ENCODE measurements at places on chromosomes 16 and 17. TPM values are rescaled to one million over a fixed set of nuclear protein-coding genes. Genes with fewer than 3 reads are reported as not detected.

GRCh38 chr17:51848451-51848850 is 310.1 kb downstream of the CA10 start:
- no peak for DNase-seq

The KREMEN2 gene
- 0.28 TPM for total RNA-seq

The SDR42E2 gene
- not detected for total RNA-seq

- no peak for DNase-seq
Measured at GRCh38 chr17:54530398-54530797, 370.3 kb upstream of the TOM1L1 start.

- DNase-seq = no peak
Measured at GRCh38 chr16:64165368-64165767, 956.5 kb downstream of the CDH11 start.

The NOL3 gene
- total RNA-seq = 31.0 TPM

DNA sequence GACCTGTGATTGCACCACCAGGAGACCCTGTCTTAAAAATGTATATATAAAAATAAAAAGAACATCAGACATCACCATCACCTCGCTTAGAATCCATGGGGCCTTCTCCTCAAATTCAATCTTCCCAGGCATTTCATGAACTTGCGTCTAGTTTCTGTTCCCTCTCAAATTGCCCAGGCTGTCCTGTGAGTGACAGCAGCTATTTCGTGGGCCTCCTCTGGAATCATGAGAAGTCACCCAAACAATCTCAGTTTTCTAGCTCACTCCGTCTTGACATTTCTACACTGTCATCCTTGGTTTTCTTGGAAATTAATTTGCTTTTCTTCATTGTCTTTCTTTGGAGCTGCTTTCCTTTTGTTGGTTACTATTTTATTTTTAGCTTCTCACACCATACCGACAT is 7.3 kb downstream of the SLC52A1 start:
- no peak for DNase-seq

DNA sequence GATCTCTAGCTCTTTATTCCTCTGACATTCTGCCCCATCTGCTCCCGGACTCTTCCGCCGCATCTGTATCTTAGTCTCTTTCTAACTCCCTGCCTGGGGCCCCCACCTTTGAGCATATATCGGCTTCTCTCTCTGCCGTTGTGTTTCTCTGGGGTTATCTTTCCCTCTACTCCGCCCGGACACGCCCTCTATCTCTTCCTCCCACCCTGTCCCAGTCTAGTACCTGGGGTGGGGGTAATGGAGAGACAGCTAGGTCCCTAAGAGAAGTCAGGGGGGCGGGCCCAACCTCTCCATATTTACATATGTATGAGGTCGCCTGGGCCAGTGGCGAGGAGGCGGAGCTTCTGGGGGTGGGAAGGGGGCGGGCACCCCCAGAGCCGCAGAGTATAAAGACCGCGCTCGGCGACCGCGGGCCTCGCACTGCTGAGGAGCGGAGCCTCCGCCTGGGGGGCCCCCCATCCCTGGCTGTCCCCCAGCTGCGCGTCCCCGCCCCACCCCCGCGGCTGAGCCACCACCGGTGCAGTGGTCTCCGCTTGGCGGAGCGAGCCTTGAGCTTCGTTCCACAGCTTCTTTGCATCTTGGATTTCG is at the start of gene ATP1B2:
TSS of gene ATP1B2 (plus strand) at position 418 of the 588 bp plus-strand sequence. CDS start 593 bp downstream, outside the sequence.
- DNase-seq = peak; percentile 92

The RAPGEFL1 gene
- total RNA-seq = 11.9 TPM

GRCh38 chr16:80720804-80721371 is 83.5 kb downstream of the CDYL2 start:
- no peak for DNase-seq

DNA sequence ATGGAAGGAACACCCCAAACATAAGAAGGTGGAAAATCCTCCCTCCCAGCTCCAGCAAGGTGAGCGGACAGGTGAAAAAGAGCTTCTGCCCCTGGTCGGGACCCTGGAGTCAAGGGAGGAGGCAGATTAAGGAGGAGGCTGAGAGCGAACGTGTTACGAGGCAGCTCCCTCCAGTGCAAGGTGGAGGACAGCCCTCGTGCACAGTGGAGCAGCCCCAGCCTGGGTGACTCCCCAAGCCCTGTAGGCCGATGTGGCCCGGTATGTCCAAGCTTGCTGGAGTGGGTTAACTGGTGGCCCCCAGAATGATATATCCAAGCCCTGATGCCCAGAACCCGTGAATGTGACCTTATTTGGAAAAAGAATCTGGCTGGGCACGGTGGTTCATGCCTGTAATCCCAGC is 15.5 kb upstream of the CRISPLD2 start:
- DNase-seq = no peak

DNA sequence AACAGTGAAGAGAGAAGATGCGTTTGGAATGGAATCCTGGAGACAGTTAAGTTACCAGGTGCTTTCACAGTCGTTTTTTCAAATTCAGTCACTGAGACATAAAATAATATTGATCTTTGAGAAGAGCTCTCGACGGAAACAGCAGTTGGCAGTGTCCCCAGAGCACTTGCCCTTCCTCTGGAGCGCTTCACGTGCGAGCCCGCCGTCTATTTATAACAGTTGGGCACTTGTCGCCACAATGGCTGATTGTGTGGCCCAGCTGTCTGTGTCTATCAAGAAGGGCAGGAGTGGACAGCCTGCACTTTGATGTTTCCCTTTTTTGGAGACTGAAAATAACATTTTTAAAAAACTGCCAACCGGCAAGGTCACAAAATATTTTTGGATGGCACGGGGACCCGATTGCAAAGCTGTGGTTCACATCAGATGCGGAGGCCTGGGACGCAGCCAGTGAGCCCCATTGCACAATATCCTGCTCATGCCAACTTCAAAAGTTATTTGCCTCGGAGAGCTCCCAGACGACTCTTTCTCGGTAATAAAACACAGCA is 62.9 kb downstream of the ADCY9 start:
- DNase-seq = no peak

The GNG13 gene
- not detected for total RNA-seq

GRCh38 chr16:66968847-66969246 is 7.8 kb downstream of the CES3 start:
- DNase-seq = no peak

The PRAC2 gene
- total RNA-seq = not detected

The C17orf78 gene
- total RNA-seq = not detected

DNA sequence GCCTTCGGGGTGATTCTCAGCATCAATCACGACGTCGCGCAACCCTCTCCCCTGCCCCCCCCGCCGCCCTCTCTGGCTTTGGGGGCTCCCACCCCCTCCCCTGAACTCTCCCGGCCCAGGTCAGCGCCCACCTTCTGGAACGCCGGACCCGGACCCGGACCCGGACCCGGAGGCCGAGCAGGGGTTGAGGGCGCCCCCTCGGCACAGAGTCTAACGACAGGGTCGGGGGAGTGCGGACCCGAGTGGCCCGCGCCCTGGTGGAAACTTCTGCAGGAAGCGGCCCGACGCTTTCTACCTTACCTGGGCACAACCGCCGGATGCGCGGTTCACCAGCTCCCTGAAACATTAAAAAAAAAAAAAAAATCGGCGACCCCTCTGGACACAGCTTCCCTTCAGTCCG is 16.2 kb downstream of the SALL1 start:
- no peak for DNase-seq

DNA sequence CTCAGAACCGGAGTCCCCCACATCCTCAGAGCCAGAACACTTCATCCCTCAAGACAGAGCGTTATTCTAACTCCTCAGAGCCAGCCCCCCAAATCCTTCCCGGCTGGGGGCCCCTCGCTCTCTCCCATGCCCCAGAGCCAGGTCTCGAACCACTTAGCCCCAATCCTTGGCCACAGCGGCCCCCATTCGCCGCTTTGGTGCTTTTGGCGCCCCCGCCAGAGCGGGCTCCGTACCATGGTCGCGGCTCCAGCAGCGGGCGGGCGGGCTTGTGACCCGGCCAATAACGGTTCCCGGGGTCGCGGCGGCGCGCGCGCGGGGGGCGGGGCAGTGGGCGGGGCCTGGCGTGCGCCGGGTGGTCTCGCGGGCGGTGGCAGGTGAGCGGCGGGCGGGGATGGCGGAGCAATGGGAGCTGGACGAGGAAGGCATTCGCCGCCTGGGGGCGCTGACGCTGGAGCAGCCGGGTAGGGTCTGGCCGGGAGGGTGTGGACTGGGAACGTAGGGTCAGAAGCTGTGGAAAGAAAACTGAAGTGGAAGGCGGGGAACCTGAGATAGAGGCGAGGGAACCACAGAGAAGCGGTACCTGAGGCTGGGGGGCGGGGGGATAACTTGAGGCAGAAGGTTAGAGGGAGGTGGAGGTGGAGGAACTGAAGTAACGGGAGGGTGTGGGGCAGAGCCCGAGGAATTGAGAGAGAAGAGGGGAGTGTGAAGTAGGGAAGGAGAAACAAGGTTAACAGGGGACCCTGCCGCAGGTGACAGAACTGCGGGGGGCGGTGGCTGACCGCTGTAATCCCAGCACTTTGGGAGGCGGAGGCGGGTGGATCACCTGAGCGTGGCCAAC is at the start of the genes KCTD19 and LRRC36:
TSS of gene KCTD19 (minus strand) at position 270 of the 838 bp plus-strand sequence. CDS start at position 236, 34 bp downstream.
TSS of gene LRRC36 (plus strand) at position 344 of the 838 bp plus-strand sequence. CDS start at position 392, 48 bp downstream.
- peak; percentile 85 for DNase-seq

GRCh38 chr16:4769306-4769638 is 2.3 kb upstream of the ZNF500 start:
- no peak for DNase-seq

DNA sequence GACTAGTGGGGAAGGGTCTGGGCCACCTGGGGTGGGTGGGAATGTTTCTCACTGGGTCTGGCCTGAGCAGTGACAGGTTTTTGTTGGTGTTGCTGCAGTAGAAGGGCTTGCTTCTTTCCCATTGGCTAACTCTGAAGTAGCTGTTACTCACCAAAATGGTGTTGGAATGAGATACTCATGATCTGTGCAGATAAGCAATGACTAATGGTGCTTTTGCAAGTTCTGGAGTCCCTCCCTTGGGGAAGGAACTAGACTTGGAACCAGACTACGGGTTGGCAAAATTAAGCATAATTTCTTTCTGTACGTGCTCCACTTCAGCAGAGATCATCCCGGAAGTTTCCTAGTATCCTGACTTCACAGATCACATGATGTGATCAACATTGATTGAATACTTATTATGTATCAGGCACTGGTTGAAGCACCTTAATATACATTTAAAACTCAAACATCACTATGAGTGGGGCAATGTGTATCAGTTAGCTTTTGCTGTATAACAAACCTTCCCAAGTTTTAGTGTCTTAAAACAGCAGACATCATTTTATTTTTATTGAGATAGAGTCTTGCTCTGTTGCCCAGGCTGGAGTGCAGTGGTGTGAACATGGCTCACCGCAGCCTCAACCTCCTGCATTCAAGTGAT is 30.1 kb downstream of the CHP2 start:
- no peak for DNase-seq

DNA sequence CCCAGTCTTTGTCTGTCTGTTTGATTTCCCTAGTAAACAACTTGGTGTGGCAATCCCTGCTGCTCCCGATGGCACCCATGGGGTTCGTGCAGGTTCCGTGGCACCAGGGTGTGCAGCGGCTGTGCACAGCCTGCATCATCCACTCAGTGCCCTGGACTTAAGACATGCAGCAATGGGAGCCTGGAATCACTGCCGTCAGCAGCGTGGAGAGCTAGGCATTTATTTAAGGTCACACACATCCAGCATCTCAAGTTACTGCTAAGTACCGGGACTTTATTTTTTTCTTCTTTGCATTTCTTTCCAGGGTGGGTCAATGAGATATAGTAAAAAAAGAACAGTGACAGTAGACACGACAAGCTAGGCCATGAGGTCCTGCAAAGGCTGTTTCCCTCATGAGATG is 2.8 kb downstream of the DHRS7C start:
- DNase-seq = no peak

DNA sequence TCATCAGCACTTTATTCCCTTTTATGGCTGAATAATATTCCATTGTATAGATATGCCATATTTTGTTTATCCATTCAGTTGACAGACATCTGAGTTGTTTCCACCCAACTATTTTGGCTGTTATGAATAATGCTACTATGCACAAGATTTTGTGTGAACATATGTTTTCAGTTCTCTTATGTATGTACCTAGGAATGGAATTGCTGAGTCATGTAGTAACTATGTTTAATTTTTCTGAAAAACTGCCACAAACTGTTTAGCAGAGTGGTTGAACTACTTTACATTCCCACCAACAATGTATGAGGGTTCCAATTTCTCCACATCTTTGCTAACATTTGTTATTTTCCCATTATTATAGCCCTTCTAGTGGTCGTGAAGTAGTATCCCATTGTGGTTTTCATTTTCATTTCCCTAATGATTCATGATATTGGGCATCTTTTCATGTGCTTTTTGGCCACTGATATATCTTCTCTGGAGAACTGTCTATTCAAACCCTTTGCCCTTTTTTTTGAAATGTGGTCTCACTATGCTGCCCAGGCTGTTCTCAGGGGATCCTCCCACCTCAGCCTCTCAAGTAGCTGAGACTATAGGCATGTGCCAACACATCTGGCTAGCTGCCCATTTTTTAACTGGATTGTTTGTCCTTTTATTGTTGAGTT is 26.3 kb downstream of the SMURF2 start:
- no peak for DNase-seq

The RNF135 gene
- 10.2 TPM for total RNA-seq

- DNase-seq = peak; percentile 68
Measured at GRCh38 chr17:74213861-74214391, 555 bp downstream of the TTYH2 start.

The NPIPA1 gene
- total RNA-seq = 122 TPM

DNA sequence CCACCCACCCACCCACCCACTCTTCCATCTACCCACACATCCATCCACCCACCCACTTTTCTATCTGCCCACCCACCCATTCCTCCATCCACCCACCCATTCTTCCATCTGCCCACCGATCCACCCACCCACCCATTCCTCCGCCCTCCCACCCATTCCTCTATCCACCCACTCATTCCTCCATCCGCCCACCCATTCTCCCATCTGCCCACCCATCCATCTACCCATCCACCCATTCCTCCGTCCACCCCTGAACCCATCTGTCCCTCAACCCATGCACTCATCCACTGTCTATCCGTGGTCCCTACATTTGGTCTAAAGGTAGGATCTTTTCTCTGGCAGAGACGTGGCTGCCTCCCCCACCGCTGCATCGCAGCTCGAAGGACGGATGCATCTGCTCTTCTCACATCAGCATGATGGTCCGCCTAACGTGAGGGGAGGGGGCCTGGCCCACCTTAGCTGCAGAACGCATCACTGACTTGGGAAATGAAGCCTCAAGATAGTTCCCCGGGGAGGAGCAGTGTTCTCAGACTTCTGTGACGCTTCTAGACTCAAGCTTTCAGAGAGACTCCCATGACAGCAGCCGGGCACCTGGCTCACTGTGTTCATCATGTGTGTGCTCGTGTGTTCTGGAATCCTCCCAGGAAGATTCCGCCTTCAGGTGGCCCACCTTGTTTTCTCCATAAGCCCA is 17.2 kb upstream of the GSE1 start:
- no peak for DNase-seq

DNA sequence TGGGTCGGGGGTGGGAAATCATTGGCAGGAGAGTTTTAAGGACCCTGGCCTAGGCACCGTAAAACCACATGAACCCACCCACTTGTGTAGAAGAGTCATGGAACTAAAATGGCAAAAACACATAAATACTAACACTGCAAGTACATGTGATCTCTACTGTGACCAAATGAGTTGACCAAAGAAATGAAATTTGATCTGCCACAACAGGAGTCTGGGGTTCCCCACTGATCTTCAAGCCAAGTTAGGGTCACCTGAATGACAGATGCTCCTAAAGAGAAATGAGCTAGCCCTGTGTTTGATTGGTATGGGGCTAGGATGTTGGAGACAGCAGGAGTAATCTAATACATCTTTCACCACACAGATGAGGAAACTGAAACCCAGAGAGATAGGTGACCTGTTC is 21.5 kb upstream of the SKAP1 start:
- DNase-seq = no peak

The PERCC1 gene
- total RNA-seq = not detected

Data from activated CD4-positive, alpha-beta T cell treated with anti-CD3 and anti-CD28 coated beads, Interleukin-2, amount 10 ng/mL, durations not matched to agents 24 days and 14 days (primary cell).